ENCODE measurements at places on chromosomes 16 and 17.

DNA sequence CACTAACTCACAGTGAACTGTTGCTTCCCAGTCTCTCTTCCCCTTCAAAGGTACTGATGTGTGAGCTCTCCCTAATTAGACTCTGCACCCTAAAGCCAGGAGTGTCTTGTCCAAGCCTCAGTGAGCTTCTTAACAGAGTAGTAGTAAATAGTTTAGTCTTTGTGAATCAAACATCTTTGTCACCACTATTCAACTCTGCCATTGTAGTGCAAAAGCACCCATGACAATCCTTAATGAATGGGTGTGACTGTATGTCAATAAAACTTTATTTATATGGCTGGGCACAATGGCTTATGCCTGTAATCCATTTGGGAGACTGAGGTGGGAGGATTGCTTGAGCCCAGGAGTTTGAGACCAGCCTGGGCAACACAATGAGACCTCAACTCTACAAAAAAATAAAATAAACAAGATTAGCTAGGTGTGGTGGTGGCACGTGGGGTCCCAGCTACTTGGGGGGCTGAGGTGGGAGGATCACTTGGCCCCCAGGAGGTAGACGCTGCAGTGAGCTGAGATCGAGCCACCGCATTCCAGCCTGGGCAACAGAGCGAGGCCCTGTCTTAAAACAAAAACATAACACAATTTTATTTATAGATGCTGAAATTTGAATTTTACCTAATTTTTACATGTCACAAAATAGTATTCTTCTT, 45.5 kb upstream of the TNRC6A start:
- DNase-seq: no peak

GRCh38 chr17:30299000-30299399, 7.3 kb upstream of the BLMH start:
- no peak for DNase-seq

- DNase-seq: no peak
Observed at GRCh38 chr16:79768276-79768970, 167.9 kb upstream of the MAF start.

- peak; percentile 84 for DNase-seq
Observed at GRCh38 chr16:2715519-2715918, 4.5 kb downstream of the PRSS27 start.

- DNase-seq: no peak
Observed at GRCh38 chr16:81821436-81822128, 42.5 kb downstream of the PLCG2 start.

Measured in activated CD4-positive, alpha-beta T cell treated with anti-CD3 and anti-CD28 coated beads for 48 hours (primary cell).